K562 (cell line): ENCODE measurements at places on chromosomes 7 and 10.

GRCh38 chr7:94348142-94348541 is 46.6 kb upstream of the COL1A2 start:
- no peak for DNase-seq

- no peak for DNase-seq
Observed at GRCh38 chr10:63129888-63130287, 3.2 kb upstream of the NRBF2 start.

- no peak for DNase-seq
Observed at GRCh38 chr10:132723330-132723970, 62.5 kb downstream of the NKX6-2 start.

GRCh38 chr10:34771106-34771505 is 44.0 kb downstream of the PARD3 start:
- no peak for DNase-seq

DNA sequence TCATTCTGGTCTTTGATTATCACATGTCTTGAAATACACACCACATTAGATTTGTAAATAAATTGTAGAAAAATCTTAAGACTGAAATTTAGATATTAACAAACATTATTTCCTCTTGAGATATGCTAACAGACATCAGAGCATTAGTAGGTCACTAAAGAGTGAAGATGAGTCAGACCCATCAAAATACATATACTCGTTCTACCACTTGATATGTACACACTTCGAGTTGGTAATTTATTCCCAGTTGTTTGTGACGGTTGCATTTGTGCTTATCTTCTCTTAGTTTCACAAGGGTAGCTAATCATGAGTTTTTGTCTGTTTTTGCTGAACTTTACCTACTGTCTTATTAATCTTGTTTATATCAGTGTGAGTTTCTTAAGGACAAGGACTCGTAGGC is 383.4 kb downstream of the AUTS2 start:
- DNase-seq = no peak

GRCh38 chr7:16318989-16319915 is 102.1 kb downstream of the CRPPA start:
- no peak for DNase-seq

DNA sequence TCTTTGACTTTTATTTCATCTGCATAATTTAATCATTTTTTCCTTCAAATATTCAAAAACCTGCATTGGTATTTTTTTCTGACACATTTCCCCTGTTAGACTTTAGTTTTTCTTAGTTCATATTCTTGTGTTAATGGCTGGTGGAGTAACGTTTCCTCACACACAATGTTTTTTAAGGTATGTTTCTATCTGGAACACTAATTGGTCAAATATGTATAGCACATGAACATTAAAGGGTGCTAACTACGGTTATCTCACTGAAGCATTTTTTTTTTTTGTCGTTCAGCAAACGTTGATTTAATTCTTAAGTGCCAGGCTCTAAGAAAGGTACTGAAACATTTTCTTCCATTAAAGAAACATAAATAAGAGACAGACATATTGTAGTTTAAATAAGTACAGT is 87.7 kb downstream of the PTPRZ1 start:
- no peak for DNase-seq

- DNase-seq = no peak
Observed at GRCh38 chr7:18566829-18567228, 71.3 kb downstream of the HDAC9 start.

DNA sequence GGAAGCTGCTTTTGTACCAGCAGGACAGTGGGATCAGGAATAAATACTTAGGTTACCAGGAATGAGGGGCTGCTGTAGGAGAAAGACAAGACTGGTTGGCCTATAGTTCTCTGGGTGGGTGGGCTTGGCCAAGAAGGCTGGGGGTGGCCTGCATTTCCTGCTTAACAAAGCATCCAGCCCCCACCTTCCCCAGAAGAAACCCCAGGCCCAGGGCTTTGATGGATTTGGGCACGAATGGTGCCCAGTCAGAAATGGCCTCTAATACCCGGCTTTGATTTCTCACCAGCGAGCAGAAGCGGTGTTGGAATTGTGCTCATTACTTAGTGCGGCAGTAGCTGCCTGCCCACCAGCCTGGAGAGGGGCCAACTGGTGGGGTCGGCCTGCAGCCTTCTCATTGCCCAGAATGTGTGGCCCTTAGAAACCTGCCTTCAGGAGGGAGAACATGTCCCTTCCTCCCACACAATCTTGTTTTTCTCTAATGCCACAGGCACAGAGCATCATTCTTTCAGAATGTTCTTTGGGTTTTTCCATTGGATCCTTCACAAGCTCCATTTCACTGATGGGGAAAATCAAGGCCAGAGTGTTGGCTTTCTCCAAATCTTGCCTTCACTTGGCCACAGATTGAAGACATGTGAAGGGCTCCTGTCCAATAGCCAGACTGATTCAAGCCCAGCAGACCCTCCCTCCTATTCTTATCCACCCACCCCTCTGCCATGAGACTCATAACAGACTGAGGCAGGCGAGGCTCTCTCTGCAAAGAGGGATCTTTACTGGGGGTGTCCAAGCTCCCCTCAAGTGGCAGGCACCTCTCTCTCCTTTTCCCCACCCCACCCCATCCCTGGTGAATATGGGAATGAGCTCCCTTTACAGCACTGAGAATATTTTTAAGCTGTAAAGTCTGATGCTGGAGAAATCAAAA is 2.5 kb downstream of the UNC5B start:
- no peak for DNase-seq

DNA sequence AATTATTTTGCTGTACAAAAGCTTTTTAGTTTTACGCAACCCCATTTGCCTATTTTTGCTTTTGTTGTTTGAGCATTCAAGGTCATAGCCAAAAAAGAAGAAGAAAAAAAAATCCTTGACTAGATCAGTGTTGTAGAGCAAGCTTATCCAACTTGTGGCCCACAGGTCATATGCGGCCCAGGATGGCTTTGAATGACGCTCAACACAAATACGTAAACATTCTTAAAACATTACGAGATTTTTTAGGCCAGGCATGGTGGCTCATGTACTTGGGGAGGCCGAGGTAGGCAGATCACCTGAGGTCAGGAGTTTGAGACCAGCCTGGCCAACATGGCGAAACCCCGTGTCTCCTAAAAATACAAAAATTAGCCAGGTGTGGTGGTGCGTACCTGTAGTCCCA is 8.1 kb upstream of the MALSU1 start:
- no peak for DNase-seq

- no peak for DNase-seq
Observed at GRCh38 chr10:122838880-122839279, 6.8 kb downstream of the CUZD1 start.

DNA sequence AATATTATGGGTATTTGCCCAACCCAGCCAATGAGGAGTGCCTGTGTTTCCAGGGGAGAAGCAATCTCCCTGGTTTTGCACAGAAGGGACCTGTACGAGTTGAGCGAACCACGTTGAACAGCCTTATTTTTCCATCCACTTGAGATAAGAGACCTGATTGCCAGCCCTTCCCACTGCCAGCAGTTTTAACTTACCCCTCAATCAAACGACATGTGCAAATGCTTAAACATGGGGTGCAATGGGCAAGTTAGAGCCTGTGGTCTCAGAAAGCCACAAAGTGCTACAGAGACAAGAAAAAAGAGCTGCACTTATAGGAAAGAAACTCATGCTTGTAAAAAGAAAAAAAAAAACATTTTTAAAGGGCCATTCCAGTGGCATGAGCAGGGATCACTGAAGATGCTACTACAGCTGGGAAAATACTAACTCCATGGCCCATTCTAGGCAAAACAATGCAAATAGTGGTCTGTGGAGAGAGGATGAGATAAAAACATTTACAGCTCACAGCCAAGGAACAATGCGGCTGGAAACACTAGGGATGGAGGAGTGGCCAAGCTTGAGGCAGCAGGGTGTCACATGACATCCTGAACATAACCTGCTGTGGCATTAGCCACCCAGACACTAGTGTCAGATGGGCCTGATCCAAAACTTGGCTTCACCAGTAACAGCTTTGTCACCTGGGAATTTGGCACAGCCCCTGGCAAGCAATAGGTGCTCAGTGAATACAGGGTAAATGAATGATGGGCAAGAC is 162.8 kb downstream of the ELMO1 start:
- no peak for DNase-seq

DNA sequence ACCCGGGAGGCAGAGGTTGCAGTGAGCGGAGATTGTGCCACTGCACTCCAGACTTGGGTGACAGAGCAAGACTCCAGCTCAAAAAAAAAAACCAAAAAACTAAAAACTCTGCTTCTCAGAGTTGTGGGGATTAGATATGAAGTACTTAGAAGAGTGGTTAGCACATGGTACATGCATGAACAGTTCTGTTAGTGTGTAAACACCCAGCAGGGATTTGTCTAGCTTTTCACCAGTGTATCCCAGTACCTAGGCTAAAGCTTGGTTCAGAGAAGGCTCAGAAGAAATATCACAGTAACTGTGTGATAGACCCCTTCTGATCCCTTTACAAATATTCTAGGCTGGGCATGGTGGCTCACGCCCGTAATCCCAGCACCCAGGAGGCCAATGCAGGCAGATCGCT is 9.5 kb downstream of the PPIA start:
- DNase-seq = no peak

DNA sequence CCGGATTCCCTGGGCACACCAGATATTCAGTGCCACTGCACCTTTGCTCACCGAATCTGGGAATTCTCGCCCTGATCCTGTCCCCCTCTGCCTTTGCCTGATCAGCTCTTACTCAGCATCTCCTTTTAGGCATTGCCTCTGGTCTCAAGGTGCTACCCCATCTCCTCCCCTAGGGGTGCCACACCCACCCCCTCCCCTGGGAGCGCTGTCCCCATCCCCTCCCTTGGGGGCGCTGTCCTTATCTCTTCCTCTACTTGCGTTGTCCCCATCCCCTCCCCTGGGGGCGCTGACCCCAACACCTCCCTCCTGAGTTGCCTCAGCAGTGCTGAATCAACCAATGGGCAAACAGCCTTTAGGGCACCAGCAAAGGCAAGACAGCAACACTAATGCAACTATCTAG is 686.9 kb upstream of the FOXK1 start:
- DNase-seq = peak; percentile 80

GRCh38 chr10:61343796-61344195 is 109.4 kb downstream of the TMEM26 start:
- no peak for DNase-seq

GRCh38 chr7:28418311-28418710 is 6.0 kb downstream of the CREB5 start:
- no peak for DNase-seq

GRCh38 chr7:46494441-46494840 is 573.4 kb upstream of the IGFBP3 start:
- no peak for DNase-seq

GRCh38 chr7:142974626-142975025 is 12.5 kb upstream of the KEL start:
- DNase-seq = no peak

- DNase-seq = no peak
Observed at GRCh38 chr10:59126261-59126660, 50.2 kb upstream of the PHYHIPL start.

GRCh38 chr7:69418869-69419670 is 179.2 kb upstream of the AUTS2 start:
- no peak for DNase-seq

DNA sequence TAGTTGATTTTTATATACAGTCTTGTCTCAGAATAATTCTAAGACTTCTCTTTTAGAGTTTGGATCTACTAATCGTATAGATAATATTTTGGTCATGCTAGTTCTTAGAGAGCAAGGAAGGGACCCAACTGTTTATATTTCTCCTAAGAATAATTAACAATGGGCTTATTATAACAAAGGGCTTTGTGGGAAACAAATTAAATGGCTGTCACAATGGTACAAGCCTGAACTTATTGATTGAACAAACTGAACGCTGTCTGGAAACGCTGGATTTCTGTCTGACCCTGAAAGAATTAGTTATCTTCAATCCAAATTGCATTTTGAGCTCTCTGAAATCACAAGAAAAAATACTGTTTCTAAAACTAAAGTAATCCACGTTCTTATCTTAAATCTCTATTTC is 56.8 kb downstream of the CSTF2T start:
- DNase-seq = no peak

DNA sequence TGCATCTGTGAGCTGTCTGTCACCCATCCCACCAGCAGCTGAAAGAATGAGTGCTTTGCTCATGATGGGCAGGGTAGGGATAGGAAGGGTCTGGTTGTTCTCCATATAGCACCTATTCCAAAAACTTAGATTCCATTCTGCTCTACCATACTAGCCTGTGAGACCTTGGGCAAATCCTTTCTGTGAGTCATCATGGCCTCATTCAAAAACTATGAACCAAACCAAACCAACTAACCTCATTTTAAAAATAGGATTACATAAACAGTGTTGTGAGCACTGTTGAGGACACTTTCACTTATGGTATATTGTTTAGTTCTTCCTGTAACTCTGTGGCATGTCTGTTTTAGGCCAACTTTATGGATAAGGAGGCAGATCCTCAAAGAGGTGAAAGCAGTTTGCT is 30.9 kb upstream of the STEAP4 start:
- no peak for DNase-seq

- no peak for DNase-seq
Observed at GRCh38 chr10:102870221-102870620, 951 bp downstream of the AS3MT start.

- no peak for DNase-seq
Observed at GRCh38 chr10:128978211-128978610, 488.8 kb upstream of the MGMT start.
